Activated T-cell treated with anti-CD3 and anti-CD28 coated beads, Interleukin-2, amount 50 U/mL, for 24 hours (primary cell): ENCODE measurements at places on chromosomes 4 and X.

GRCh38 chrX:85503258-85504158, 124.0 kb upstream of the POF1B start:
- no peak for DNase-seq

- no peak for DNase-seq
Observed at GRCh38 chrX:23845351-23845817, 62.4 kb downstream of the APOO start.

- no peak for DNase-seq
Observed at GRCh38 chrX:47597222-47597621, 15.0 kb downstream of the TIMP1 start.

GRCh38 chrX:1507511-1508463, 29.2 kb downstream of the P2RY8 start:
- DNase-seq = peak; percentile 36

GRCh38 chr4:169084954-169085353, 74.9 kb upstream of the CBR4 start:
- DNase-seq = no peak

GRCh38 chrX:39427906-39428305, 626.6 kb downstream of the MID1IP1 start:
- peak; percentile 54 for DNase-seq

- no peak for DNase-seq
Observed at GRCh38 chr4:152346526-152346925, 189.4 kb downstream of the FBXW7 start.

- DNase-seq = no peak
Observed at GRCh38 chr4:52861171-52861823, 820 bp upstream of the RASL11B start.

GRCh38 chr4:176999935-177000543, 207.3 kb upstream of the VEGFC start:
- no peak for DNase-seq

- DNase-seq = no peak
Observed at GRCh38 chr4:184427687-184428086, 46.7 kb downstream of the IRF2 start.

- DNase-seq = no peak
Observed at GRCh38 chr4:107349266-107349665, 313.2 kb upstream of the DKK2 start.

GRCh38 chr4:176622251-176622948, 170.3 kb downstream of the VEGFC start:
- no peak for DNase-seq

DNA sequence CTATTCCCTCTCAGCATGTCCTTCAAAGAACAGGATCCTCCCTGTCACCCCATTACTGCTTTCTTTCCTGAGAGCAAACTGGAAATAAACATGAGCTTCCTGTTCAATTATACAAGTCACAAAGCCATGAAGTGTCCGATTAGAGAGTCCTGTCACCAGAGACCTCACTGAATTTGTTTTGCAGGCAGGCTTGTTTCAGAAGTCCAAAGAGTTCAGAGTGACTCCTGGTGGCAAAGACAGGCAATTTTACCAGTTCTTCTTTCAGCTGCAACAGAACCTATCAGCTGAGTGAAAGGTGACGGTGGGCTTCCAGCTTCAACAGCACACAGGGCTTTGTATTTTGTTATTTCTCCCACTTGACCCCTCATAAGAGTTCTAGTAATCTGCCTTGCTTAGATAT, 6.4 kb downstream of the ELK1 start:
- no peak for DNase-seq

GRCh38 chr4:1241466-1241935, 7.4 kb downstream of the CTBP1 start:
- no peak for DNase-seq

DNA sequence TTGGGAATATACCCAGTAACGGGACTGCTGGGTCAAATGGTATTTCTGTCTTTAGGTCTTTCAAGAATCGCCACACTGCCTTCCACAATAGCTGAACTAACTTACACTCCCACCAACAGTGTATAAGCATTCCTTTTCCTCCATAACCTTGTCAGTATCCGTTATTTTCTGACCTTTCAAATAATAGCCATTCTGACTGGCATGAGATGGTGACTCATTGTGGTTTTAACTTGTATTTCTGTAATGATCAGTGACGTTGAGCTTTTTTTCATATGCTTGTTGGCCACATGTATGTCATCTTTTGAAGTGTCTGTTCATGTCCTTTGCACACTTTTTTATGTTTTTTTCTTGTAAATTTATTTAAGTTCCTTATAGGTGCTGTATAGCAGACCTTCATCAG, 81.2 kb downstream of the ADAM29 start:
- no peak for DNase-seq

- no peak for DNase-seq
Observed at GRCh38 chr4:154345359-154345758, 146.2 kb downstream of the DCHS2 start.

DNA sequence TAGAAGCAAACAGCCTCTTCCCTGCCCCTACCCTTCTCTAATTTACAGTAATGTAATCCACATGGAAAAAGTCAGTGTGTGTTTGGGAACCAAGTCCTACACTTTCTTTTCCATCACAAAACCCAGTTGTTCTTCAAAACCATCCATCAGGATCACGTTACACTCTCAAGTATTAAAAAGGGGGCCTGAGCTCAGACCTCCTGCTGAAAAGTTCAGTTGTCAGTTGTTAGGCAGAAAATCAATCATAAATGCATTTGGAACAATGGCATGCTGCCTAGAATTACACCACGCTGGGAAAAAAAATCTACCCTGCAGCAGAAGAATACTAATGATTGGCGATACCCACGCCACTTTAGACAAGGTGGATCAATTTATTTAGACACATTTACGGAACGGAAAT, 236.5 kb downstream of the PARM1 start:
- DNase-seq = no peak

DNA sequence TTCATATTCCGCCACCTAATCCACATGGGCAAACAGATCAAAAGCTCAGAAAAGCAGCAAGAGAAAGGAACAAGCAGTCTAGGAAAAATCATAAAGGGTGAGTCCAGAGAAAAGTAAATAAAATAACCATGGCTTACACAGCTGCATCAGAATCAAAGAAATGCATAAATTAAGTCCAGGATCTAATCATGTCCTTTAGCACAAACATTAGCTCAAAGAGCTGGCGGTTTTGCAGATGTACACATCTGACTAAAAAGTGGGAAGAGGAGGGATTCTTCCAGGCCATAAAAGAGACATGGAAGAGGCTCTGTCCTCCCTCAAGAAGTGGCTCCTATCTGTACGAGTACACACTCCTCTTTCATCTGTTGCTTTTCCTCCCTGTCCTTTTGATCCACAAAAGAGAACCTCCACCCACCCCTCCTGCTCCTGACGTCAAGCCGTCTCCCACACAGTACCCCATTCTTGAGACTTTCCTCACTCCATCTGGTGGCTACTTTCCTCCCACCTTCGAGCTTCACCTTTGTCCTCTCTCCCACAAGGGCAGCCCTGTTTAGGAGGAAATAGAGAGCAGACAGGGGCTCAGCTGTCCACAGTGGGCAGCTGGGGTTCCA, 92.5 kb downstream of the RASL11B start:
- no peak for DNase-seq

- DNase-seq = no peak
Observed at GRCh38 chrX:153830640-153831428, 490 bp upstream of the PDZD4 start.

DNA sequence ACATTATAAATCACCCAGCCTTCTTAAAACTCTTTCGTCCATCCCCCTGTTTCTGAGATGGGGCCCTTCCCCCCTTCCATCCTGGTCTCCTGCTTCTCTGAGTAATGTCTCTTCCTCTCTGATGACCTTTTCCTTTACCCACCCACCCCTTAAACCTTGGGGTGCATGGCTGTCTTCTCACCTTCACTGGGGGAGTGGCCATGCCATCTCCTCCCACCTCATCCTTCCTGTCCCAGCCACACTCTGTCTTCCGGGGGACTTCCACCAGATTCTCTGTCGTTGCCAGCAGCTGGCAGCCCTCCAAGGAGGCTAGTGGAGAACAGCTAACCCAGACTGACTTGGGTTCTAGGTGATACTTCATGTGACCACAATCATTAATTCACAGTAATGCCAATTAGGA, 83.2 kb upstream of the SCML1 start:
- peak; percentile 52 for DNase-seq
